ENCODE measurements at places on chromosomes 13 and 19. TPM values are rescaled to one million over a fixed set of nuclear protein-coding genes. Genes with fewer than 3 reads are reported as not detected.

DNA sequence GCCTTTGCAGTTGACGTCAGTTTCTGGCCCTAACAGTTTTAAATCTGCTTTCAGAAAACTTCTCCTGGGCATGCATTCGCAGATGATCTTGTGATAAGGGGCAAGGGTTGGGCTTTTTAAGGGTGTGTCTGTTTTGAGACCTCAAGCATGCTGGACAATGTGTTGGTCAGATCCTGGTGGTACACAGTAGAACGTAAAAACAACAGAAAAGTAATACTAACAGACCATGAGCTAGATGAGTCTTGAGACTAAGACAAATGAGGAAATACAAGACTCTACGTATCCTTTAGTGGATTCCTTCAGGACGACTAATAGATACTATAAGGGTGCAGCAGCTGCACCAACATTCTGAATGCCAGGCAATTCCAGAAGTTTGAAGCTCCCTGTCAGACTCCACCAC, 237.6 kb downstream of the DNAJC15 start:
- DNase-seq, result peak; percentile 71

GRCh38 chr19:16522559-16523377, 19.5 kb downstream of the CHERP start:
- no peak for DNase-seq

DNA sequence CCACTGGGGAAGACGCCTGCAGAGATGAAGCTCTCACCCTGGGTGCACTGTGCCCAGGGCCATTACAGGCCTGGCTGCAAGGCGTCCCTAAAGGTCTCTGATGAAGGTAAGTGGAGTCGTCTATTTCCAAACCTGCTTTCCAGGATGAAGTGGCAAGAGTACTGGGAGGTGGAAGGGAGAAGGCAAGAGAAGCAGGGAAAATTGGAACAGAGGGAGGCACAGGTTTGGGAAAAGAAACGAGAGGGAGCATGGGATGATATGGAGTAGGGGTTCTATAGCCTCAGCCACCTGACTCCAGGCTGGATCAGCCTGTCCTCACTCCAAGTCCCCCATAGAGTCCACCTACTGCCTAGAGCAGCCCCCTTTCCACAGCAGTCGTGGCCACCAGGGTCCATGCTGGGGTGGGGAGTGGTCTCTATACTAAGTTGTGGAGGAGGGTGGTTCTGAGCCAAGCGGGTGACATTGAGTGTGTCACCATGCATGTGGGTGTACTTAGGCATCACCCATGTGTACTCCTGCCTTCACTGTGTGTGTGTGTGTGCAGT, at the start of gene OR10H5:
Gene OR10H5 (plus strand): TSS at position 51 of the 545 bp plus-strand sequence. CDS start 6,388 bp downstream, outside the sequence.
- DNase-seq, result no peak

DNA sequence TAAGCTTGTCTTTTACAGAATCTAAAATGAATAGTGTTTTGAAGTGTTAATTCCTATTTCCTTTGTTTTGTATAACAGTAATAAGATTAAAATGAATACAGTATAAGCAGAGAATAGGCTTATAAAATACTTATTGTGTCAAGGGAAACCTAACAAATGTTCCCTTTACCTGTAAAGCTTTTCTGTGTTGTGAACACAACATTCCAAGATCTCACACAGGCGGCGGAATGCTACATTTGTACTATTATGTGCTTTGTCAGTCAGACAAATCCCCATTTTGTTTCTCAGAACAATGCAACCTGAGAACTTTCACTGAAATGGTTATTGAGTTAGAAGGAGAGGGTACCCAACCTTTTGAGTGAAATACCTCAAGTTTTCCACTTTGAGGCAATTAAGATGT, 1170.3 kb downstream of the OLFM4 start:
- DNase-seq, result no peak

DNA sequence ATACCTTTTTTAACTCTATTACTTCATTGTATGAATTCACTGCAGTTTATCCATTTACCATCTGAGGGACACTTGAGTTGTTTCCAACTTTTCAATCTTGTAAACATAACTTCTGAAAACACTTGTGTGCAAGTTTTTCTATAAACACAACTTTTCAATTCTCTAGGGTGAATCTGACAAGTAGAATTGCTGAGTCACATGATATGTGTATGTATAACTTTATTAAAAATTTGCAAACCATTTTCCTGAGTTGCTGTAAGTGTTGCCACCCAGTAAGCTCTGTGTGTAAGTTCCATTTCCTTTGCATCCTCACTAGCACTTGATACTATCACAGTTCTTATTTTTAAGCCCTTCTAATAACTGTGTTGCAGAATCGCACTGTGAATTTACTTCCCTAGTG, 1415.6 kb upstream of the ATXN8OS start:
- DNase-seq, result no peak

The MATK gene
- 0.35 TPM for total RNA-seq

The NUCB1 gene
- 100 TPM for total RNA-seq

DNA sequence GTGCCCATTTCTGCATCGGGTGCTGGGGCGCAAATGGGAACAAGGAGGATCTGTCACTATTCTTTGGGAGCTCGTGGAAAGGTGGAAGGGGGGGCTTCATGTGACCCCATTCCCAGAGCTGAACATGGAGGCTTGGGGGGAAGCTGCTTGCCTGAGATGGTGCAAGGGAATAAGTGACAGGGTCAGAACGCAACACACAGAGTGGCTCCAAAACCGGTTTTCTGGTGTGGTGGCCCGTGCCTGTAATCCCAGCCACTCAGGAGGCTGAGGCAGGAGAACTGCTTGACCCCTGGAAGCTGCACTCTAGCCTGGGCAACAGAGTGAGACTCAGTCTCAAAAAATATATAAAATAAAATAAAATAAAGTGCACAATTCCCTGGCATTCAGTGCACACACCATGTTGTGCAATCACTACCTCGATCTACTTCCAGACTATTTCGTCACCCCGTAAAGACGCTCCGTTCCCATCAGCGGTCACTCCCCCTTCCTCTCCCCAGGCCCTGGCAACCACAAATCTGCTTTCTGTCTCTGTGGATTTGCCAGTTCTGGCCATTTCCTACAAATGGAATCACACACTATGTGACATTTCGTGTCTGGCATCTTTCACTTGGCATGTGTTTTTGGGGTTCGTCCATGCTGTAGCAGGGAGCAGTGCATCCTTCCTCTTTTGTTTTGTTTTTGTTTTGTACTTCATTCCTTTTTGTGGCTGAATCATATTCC, 18.2 kb upstream of the COMP start:
- DNase-seq, result peak; percentile 41

The TBC1D17 gene
- 13.7 TPM for total RNA-seq

The GJB6 gene
- total RNA-seq, result not detected

Data from renal cortical epithelial cell (primary cell).